ENCODE measurements at places on chromosomes 5 and 9. TPM values are rescaled to one million over a fixed set of nuclear protein-coding genes. Genes with fewer than 3 reads are reported as not detected.

DNA sequence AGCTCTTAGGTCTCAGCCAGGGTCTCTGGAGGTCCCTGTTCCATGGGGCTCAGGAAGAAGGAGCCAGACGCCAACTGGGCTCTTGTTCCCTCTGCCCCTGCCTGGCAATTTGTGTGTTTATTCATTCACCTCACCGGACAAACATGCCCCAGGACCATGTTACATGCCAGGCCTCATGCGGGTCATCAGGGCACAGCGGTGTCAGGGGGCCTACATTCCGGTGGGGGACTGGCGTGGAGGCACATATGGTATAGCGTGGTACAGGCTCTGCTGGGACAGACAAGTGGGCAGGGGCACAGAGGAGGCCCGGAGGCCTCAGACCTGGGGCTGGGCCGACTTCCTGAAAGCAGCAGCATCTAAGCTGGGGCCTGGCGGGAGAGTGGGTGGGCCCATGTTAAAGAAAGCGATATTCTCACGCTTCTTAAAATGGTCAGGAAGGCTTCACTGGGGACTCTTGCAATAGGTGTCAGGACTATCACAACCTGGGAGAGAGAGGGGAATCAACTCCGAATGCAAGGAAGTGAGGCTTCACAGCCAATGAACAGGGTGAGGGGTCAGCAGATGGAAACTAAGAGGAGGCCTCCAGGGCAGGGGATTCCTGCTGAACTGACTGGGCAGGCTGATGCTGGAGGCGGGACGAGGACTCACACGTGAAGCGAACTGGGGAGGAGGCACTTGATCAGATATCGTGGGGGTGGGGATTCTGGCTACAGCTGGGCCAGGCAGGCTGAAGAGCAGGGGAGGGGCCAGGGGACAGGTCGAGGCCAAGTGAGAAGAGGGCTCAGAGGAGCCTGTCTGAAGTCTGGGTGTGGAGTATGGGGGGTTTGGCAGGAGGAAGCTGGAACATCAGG, 41.9 kb downstream of the NCS1 start:
- H3K4me3 ChIP-seq, result no peak overlapping the region
- no peaks in the 10 kb centered on the region for H3K4me1 ChIP-seq
- no peaks in the 10 kb centered on the region for H3K36me3 ChIP-seq
- no peak overlapping the region for H3K27ac ChIP-seq
- no peak for DNase-seq

GRCh38 chr9:124385623-124386022, 29.6 kb downstream of the PSMB7 start:
- H3K4me3 ChIP-seq, result no peak overlapping the region
- no peaks in the 10 kb centered on the region for H3K27me3 ChIP-seq
- H3K4me1 ChIP-seq, result no peaks in the 10 kb centered on the region
- H3K27ac ChIP-seq, result no peak overlapping the region
- peaks cover 7% of the 10 kb centered on the region for H3K36me3 ChIP-seq
- DNase-seq, result no peak

GRCh38 chr5:9156282-9156681, 389.6 kb downstream of the SEMA5A start:
- no peak for DNase-seq
- no peaks in the 10 kb centered on the region for H3K4me1 ChIP-seq
- no peaks in the 10 kb centered on the region for H3K36me3 ChIP-seq
- H3K27me3 ChIP-seq, result no peaks in the 10 kb centered on the region
- H3K27ac ChIP-seq, result no peak overlapping the region

- no peaks in the 10 kb centered on the region for H3K27me3 ChIP-seq
- no peaks in the 10 kb centered on the region for H3K36me3 ChIP-seq
- no peak for DNase-seq
- no peak overlapping the region for H3K4me3 ChIP-seq
- H3K27ac ChIP-seq, result no peak overlapping the region
Observed at GRCh38 chr9:82588301-82589180, 474.4 kb downstream of the RASEF start.

- peaks cover 35% of the 10 kb centered on the region for H3K4me1 ChIP-seq
- peaks cover 82% of the 10 kb centered on the region for H3K36me3 ChIP-seq
- H3K4me3 ChIP-seq, result no peak overlapping the region
- H3K27ac ChIP-seq, result peak overlapping the region; percentile 26
- peak; percentile 89 for DNase-seq
- H3K27me3 ChIP-seq, result no peaks in the 10 kb centered on the region
Observed at GRCh38 chr5:88729084-88729828, 153.7 kb downstream of the MEF2C start.

GRCh38 chr5:178221853-178222252, 10.7 kb downstream of the PHYKPL start:
- H3K4me3 ChIP-seq, result no peak overlapping the region
- H3K4me1 ChIP-seq, result no peaks in the 10 kb centered on the region
- no peaks in the 10 kb centered on the region for H3K27me3 ChIP-seq
- H3K27ac ChIP-seq, result peak overlapping the region; percentile 8

The PCDHB2 gene
- total RNA-seq, result not detected

GRCh38 chr5:14816999-14817761, 54.4 kb downstream of the ANKH start:
- H3K27me3 ChIP-seq, result no peaks in the 10 kb centered on the region
- H3K36me3 ChIP-seq, result no peaks in the 10 kb centered on the region
- H3K4me3 ChIP-seq, result no peak overlapping the region
- H3K27ac ChIP-seq, result no peak overlapping the region
- peak; percentile 9 for DNase-seq
- H3K4me1 ChIP-seq, result peaks cover 25% of the 10 kb centered on the region

- H3K27me3 ChIP-seq, result no peaks in the 10 kb centered on the region
- DNase-seq, result no peak
- no peak overlapping the region for H3K27ac ChIP-seq
- H3K4me1 ChIP-seq, result no peaks in the 10 kb centered on the region
Observed at GRCh38 chr5:61906820-61907219, 399.2 kb upstream of the KIF2A start.

DNA sequence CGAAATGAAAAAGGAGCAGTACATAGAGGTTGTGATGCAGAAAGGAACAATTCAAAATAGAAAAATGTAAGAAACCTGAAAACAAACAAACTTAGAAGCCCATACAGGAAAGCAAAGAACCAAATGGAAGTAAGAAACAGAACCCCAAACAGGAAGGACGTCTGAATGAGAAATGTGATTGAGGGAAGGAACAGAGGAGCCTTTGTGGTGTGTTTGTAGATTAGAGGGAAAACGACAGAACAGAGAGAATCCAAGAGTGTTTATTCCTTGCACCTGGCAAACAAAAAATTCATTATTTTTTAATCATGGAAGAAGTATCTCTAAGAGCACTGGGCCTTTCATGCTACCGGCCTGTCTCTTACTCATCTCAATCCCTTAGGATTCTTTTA, 67.8 kb upstream of the ZSWIM6 start:
- no peak overlapping the region for H3K4me3 ChIP-seq
- H3K27me3 ChIP-seq, result no peaks in the 10 kb centered on the region
- H3K27ac ChIP-seq, result no peak overlapping the region
- H3K4me1 ChIP-seq, result peaks cover 13% of the 10 kb centered on the region

The MARCOL gene
- not detected for total RNA-seq

The SPINK6 gene
- not detected for total RNA-seq

The QRFP gene
- not detected for total RNA-seq

DNA sequence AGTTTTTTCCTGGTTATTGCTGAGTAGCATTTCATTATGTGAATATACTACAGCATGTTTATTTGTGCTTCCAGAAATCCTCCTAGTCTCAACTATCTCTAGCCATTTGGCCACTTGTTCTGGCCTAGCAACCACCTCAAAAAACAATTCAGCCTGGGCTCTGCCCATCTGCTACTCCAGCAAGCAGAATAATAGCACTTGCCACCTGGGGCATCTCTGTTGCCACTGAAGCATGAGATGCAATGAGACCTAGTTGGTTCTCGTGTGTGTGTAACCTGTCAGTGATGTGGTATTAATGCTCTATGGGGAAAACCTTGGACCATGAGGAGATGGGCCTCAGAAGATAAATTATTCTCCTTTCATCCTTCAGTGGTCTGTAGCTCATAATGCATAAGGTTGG, 129.5 kb downstream of the RNF180 start:
- H3K4me1 ChIP-seq, result no peaks in the 10 kb centered on the region
- H3K27me3 ChIP-seq, result no peaks in the 10 kb centered on the region
- H3K27ac ChIP-seq, result no peak overlapping the region
- no peaks in the 10 kb centered on the region for H3K36me3 ChIP-seq
- H3K4me3 ChIP-seq, result no peak overlapping the region

The PPP1R26 gene
- total RNA-seq, result 7.8 TPM

GRCh38 chr5:150999704-151000442, 20.5 kb upstream of the GPX3 start:
- DNase-seq, result no peak
- H3K27me3 ChIP-seq, result peaks cover 3% of the 10 kb centered on the region
- no peak overlapping the region for H3K27ac ChIP-seq
- H3K4me3 ChIP-seq, result no peak overlapping the region
- H3K36me3 ChIP-seq, result no peaks in the 10 kb centered on the region
- H3K4me1 ChIP-seq, result no peaks in the 10 kb centered on the region

GRCh38 chr5:143396353-143396940, 7.0 kb downstream of the NR3C1 start:
- H3K4me3 ChIP-seq, result no peak overlapping the region
- no peaks in the 10 kb centered on the region for H3K27me3 ChIP-seq
- H3K4me1 ChIP-seq, result peaks cover 85% of the 10 kb centered on the region
- peaks cover 5% of the 10 kb centered on the region for H3K36me3 ChIP-seq

- no peak for DNase-seq
- H3K27me3 ChIP-seq, result no peaks in the 10 kb centered on the region
- H3K27ac ChIP-seq, result no peak overlapping the region
- no peak overlapping the region for H3K4me3 ChIP-seq
Observed at GRCh38 chr9:36319806-36320205, 61.6 kb upstream of the GNE start.

DNA sequence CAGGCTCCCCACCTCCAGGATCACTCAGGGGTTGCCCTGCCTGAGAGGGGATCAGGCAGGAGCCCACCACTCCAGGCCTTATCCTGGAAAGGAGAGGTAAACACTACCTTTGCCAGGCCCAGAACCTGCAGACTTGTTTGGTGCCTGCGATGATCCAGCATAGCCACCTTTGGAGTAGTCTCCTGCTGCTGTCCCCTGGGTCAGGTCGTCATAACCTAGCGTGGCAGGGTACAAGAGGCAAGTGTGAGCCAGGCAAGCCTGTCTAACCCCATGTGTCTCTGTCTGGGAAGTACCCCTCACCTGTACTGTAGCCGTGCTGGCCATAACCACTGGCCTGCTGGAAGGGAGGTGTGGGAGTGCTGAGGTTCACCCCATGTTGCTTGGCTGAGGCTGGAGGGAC, 106.1 kb downstream of the UBE2R2 start:
- no peak overlapping the region for H3K4me3 ChIP-seq
- H3K36me3 ChIP-seq, result peaks cover 3% of the 10 kb centered on the region
- DNase-seq, result no peak
- H3K27ac ChIP-seq, result no peak overlapping the region
- no peaks in the 10 kb centered on the region for H3K4me1 ChIP-seq

DNA sequence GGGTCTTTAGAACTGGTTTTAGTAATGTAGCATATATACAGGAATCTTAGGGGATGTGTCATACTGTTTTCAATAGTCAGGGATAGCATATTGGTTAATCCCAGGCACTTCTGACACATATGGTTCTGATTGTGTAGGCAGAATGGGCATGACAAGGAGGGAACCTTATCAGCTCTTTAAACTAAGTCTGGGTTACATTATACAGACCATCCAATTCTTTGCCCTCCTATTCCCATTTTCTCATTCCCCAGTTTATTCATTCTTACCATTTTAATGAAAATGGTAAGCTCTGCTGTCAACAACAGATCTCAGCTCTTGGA, 85.1 kb downstream of the NDUFAF2 start:
- H3K27ac ChIP-seq, result no peak overlapping the region
- H3K27me3 ChIP-seq, result no peaks in the 10 kb centered on the region
- no peak overlapping the region for H3K4me3 ChIP-seq
- DNase-seq, result no peak
- H3K36me3 ChIP-seq, result no peaks in the 10 kb centered on the region

GRCh38 chr5:180323160-180323559, 30.0 kb downstream of the GFPT2 start:
- no peak for DNase-seq
- no peak overlapping the region for H3K4me3 ChIP-seq
- no peaks in the 10 kb centered on the region for H3K4me1 ChIP-seq
- no peaks in the 10 kb centered on the region for H3K27me3 ChIP-seq
- no peaks in the 10 kb centered on the region for H3K36me3 ChIP-seq

The PDLIM4 gene
- total RNA-seq, result not detected
